BE2C (cell line): ENCODE measurements at places on chromosomes 12 and 14.

DNA sequence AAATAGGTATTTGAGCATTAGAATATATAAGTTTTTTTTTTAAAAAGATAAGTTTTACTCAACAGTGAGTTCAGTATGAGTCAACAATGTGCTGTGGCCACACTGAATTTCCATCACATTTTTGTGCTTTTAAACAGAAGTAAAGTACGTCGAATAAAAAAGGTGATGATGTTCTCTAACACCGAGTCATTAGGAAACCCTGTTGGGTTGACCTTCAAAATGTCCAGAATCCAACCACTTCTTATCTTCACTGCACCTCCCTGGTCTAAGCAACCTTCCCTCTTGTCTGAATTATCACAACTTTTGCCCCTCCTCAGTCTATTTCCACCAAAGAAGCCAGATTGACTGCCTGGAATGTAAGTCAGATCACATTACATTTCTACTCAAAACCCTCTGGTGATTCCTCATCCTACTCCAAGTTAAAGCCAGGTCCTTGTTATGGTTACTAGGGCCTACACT is 43.0 kb upstream of the SYCP3 start:
- DNase-seq: no peak

DNA sequence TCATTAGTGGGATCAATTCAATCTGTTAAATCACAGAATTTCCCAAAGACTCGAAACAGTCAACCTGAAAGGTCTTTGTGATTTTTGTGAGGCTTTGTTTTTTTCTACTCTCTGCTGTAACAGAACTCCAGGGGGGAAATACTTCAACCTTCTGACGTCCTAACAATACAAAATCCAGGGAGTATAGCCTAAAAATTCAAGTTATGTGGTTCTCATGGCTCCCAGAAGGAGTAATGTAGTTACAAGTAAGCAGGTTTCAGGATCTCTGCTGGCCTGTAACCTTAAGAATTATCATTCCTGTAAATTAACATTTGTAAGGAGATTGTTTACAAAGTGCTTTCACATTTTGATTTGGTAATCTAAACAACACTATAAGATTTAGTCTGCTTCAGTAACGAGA is 39.9 kb downstream of the VEZT start:
- no peak for DNase-seq

GRCh38 chr12:2295941-2296461 is 243.2 kb downstream of the CACNA1C start:
- DNase-seq: no peak

- DNase-seq: no peak
Observed at GRCh38 chr12:120041386-120042231, 52.6 kb downstream of the BICDL1 start.

DNA sequence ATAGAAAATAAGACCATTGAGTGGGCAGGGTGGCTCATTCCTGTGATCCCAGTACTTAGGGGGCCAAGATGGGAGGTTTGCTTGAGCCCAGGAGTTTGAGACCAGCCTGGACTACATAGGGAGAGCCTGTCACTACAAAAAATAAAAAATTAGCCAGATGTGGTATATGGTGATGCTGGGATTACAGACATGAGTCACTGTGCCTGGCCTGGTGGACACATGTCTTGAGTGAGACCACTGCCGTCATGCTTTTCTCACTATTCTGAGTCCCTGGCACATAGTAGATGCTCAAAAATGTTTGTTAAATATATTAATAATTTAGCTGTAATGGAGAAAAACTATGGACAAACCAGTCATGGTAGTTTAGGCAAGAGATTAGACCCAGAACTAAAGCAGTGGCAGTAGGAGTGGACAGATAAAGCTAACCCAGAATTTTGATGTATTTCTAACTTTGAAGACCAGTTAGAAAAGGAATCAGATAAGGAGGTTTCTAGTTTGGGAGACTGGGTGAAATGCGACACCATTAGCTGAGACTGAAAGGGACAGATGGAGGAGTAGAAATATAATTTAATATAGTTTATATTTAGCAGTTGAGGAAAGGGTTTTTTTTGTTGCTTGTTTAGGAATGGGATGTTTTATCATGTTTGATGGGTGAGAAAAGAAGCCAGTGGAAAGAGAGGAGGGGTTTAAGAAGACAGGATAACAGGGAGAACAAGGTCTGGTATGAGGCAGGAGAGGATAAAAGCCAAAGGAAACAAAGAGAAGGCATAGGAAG is 7.4 kb upstream of the PTGES3 start:
- DNase-seq: no peak

- DNase-seq: no peak
Observed at GRCh38 chr14:29451941-29452340, 475.7 kb downstream of the PRKD1 start.

- DNase-seq: no peak
Observed at GRCh38 chr14:77122526-77123125, 19.0 kb downstream of the ZDHHC22 start.

DNA sequence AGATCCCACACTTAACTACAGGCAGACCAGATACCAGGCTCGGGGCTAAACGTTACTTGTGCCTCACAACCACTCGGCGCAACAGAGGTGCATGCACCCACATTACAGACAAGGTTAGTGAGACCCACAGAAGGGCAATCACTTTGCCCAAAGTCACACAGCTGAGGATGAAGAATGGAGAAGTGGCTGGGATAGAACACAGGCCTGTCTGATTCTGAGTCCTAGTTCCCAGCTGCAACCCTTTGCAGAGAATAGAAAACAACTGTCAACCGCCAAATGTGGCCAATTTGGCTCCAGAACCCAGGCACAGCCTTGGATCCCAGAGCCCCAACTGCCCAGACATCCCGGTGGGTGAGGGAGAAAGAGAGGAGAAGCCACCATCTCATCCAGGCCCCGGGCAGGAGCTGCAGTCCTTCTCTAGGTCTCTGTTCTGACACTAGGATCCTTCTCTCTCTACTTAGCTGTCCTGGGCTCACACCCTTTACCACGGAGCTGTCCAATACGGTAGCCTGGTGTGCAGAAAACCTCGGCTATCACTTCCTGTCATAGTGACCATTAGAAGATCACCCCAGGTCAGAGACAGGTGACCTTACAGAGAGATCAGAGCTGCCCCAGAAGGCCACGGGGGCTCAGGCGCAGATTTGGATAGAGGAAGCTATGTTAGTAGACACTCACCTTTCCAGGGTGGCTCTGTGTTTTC is 59.1 kb downstream of the FAM222A start:
- no peak for DNase-seq

GRCh38 chr14:21455592-21455911 is 371 bp downstream of the CHD8 start:
- no peak for DNase-seq

DNA sequence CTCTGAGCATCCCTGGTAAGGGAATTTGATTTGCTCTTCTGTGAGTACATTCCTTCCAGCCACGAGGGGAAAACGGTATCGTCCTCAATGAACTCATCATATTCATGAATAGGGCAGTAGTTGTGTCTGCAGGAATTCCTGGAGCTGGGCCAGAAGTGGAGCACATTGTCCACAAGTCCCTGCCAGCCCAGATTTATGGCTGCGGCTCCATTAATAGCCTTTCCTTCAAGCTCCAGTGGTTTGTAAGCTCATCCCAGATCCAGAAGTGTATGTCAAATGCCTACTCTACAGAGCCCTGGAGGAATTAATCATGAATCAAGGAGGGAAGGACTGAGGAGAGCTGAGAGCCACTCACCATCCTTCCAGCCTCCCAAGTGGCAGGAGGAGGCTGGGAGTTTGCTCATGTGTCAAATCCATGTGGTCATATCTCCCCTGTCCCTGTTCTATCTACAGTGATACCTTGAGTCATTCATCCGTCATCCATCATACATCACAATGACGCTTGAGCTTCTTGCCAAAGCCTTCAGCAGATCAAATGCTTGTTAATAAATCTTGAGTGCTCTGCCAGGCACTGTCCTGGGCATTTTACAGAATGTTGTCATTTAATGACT is 65.5 kb downstream of the SVOP start:
- DNase-seq: peak; percentile 86

DNA sequence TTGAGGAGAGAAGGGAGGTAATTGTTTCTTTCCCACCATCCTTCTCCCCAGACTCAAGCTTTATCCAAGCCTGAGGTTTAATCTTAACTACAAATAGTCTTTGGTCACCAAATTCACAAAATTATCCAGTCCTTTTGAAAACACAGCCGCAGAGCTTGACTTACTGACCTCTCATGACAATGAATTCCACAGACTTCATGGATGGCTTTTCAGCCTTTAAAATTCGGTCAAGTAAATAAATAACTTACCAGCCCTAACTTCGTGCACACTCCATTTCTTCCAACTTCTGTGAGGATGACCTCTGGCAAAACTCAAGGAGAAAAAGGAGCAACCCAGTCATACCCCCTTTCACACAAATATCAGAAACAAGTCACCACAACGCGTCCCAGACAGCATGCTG is 137.0 kb upstream of the CDKN3 start:
- no peak for DNase-seq

DNA sequence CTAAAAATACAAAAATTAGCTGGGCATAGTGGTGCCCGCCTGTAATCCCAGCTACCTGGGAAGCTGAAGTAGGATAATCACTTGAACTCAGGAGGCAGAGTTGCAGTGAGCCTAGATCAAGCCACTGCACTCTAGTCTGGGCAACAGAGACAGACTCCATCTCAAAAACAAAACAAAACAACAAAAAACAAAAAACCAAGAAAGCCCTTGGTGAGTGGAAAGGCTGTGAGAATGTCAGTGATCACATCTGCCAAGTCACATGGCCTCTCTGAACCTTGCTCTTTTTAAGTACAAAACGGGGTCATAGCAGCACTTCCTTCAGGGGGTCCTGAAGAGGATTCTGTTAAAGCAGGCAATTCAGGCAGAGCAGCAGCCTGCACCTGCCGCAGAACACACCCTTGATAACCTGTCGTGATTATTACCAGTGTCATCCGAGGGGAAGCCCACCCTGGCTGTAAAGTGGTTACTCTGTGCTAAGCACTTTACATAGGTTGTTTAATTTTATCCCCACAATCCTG is 9.6 kb downstream of the RPS6KL1 start:
- DNase-seq: no peak

GRCh38 chr12:94987801-94988200 is 15.7 kb downstream of the NDUFA12 start:
- no peak for DNase-seq

- no peak for DNase-seq
Observed at GRCh38 chr14:37047996-37048395, 124.4 kb downstream of the SLC25A21 start.

DNA sequence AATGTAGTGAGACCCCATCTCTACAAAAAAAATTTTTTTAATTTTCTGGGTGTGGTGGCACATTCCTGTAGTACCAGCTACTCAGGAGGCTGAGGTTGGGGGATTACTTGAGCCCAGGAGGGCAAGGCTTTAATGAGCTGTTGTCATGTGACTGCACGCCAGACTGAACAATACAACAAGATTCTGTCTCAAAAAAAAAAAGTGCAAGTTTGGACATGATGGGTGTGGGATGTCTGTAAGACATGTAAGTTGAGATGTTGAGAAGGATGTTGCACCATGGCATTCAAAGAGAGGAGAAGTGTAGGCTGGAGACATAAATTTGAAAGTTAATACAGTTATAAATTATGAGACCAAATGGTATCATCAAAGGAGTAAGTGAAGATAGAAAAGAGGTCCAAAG is 23.5 kb downstream of the YEATS4 start:
- no peak for DNase-seq

- DNase-seq: no peak
Observed at GRCh38 chr12:5499566-5500330, 67.8 kb downstream of the NTF3 start.

DNA sequence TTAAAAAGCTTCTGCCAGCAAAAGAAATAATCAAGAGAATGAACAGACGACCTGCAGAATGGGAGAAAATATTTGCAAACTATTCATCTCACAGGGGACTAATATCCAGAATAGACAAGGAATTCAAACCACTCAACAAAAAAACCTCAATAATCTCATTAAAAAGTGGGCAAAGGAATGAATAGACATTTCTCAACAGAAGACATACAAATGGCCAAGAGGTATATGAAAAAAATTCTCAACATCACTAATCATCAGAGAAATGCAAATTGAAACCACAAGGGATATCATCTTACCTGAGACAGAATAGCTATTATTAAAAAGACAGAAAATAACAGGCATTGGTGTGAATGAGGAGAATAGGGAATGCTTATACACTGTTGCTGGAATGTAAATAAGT is 270.0 kb downstream of the DACT1 start:
- no peak for DNase-seq

DNA sequence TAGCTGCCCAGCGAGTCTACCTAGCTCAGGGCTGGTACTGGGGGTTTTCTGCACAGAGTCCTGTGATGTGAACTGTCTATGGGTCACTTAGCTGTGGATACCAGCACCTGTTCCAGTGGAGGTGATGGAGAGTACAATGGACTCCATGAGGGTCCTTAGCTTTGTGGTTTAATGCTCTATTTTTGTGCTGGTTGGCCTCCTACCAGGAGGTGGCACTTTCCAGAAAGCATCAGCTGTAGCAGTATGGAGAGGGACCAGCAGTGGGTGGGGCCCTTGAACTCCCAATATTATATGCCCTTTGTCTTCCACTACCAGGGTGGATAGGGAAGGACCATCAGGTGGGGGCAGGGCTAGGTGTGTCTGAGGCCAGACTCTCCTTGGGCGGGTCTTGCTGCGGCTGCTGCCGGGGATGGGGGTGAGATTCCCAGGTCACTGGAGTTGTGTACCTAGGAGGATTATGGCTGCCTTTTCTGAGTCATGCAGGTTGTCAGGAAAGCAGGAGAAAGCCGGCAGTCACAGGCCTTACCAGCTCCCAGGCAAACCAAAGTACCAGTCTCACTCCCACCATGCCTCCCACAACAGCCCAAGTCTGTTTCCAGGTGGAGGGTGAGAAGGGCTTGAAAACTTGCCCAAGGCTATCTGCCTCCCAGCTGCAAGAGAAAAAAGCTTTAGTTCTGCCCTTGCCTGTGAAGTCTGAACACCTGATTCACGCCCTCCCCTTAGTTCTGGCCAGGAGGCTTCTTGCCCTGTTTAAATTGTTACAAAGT is 163.0 kb upstream of the NUDT4 start:
- no peak for DNase-seq

DNA sequence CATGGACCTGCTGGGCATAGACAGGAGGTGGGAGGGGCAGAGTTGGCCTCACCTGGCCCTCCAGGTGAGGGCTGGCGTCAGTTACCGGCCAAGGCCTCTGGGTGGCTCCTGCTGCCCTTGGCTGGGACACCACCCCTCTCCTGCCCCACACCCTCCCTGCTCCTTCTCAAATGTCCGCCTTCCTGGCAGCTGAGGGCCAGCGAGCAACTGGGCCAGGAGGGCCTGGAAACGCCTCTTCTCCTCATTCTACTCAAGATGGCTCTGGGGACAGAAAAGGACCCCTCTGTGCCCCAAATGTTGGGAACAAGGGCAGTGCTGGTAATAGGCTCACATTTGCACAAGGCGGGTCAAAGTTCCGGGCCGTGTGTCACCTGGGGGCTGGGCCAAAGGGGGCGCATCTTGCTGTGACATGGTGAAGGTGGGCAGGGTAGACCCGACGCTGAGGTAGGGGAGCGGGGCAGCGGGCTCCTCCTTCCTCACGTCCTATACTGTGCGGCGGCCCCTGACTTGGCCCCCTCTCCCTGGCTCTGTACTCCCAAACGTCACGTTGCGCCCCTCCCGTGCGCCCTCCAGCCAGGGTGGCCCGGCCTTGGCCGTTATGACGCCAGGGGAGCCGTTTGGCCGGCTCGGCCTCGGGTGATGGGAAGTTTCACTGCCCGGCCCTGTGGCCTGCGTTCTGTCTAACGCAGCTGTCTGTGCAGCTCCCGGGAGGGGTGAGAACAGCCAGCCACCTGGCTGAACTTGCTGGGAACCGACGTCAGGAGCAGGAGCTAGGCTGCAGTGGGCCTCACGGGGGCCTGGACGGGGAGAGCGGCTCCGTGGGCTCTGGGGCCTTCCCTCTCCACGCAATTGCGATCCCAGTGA is 18.0 kb upstream of the DLK1 start:
- DNase-seq: peak; percentile 66
